CD4-positive, alpha-beta T cell treated with Interleukin-17A for 4 hours (primary cell): ENCODE measurements at places on chromosomes 7 and 10.
A peak's percentile ranks its signal among the peaks of the same experiment; 100 is the strongest.

- no peak for DNase-seq
Observed at GRCh38 chr10:49330127-49330665, 31.2 kb downstream of the C10orf71 start.

GRCh38 chr10:51047857-51048256 lies 26.4 kb upstream of the PRKG1 start:
- DNase-seq: no peak

- DNase-seq: no peak
Observed at GRCh38 chr10:51117053-51117660, 42.9 kb downstream of the PRKG1 start.

DNA sequence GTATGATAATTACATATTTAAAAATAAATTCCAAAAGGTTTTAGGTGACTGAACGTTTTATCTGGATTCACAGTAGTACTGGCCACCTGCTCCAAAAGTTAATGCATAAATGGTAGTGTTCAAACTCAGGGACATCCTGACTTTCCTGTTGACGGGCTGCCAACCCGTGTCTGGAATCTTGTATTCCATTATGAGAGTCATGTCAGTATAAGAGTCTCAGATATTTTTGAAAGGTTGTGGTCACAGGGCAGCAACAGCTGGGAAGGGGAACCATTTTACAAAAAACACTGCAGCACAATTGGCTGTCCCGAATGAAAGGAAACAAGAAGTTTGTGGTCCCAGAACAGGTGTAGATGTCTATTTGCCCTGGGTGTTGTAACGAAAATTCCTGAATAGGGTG lies 2.8 kb downstream of the TDRD1 start:
- no peak for DNase-seq

- DNase-seq: no peak
Observed at GRCh38 chr7:138748666-138749065, 47.5 kb upstream of the SVOPL start.

DNA sequence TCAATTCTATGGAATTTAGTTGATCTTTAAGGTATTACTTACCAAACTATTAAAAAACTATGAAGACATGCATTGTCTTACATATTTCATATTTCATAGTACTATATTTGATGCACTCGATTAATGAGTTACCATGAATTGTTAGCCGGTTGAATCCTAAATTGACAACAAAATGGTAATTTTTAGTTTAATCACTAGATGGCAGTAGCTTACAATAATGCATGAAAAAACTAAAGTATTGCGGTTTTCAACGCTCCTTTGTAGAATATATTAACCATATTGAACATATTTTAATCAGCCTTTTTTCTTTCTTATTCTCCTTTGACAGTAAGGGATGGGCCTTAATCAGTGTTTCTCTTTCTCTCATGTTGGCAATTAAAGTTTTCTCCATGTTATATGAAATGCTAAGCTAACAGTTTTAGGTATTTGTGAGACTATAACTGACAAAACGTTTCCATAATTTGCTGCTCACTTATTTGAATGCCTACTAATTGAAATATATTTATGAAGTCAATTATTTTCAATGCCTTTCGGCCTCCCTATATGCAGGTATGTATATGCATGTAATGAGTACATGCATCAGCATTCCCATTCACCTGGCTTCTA lies 48.5 kb upstream of the ARL4A start:
- DNase-seq: no peak

- peak; percentile 16 for DNase-seq
Observed at GRCh38 chr7:30771880-30772425, 736 bp downstream of the MINDY4 start.

GRCh38 chr7:22210355-22210754 lies 146.6 kb downstream of the RAPGEF5 start:
- no peak for DNase-seq

GRCh38 chr7:131108212-131108940 lies 219.3 kb upstream of the MKLN1 start:
- DNase-seq: peak; percentile 22

DNA sequence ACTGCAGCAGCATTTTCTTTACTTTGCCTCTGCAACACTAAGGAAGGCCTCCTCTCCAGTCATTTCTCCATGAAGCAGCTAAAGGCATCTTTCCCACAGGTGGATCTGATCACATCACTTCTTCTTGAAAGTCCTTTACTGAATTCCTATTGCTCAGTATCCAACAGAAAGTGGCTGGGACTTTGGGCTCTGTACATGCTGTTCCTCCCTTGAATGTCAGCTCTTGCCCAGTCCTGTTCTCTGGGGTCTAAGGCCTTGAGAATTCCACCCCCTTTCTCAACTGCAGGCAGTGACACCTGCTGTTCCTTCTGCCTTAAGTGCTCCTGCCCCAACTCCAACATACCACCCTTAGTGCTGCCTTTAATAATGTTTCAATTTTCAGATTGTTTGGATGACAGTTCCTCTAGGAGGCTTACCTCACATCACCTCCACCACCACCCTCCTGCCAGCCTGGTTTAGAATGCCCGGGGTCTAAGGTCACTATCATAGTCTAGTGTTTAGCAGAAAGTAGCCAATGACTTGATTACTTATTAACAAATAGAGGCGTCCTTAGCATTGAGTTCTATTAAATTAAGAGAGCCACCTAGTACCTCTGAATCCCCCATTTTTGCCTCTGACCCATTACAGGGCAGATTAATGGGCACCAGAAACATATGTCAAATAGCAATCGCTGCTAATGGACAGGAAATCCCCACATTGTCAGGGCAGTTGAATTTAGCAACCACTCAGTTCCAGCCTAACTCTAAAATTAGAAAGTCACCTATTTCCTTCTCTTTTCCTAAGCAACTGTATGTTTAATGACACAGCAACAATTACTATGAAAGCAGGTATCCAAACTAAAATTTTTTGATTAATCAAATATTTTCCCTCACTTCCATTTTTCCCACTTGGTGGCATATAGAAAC lies 11.4 kb downstream of the INHBA start:
- DNase-seq: no peak
